Calu3 (cell line): ENCODE measurements at places on chromosomes 1 and 21. TPM values are rescaled to one million over a fixed set of nuclear protein-coding genes. Genes with fewer than 3 reads are reported as not detected.
A peak's percentile ranks its signal among the peaks of the same experiment; 100 is the strongest.

DNA sequence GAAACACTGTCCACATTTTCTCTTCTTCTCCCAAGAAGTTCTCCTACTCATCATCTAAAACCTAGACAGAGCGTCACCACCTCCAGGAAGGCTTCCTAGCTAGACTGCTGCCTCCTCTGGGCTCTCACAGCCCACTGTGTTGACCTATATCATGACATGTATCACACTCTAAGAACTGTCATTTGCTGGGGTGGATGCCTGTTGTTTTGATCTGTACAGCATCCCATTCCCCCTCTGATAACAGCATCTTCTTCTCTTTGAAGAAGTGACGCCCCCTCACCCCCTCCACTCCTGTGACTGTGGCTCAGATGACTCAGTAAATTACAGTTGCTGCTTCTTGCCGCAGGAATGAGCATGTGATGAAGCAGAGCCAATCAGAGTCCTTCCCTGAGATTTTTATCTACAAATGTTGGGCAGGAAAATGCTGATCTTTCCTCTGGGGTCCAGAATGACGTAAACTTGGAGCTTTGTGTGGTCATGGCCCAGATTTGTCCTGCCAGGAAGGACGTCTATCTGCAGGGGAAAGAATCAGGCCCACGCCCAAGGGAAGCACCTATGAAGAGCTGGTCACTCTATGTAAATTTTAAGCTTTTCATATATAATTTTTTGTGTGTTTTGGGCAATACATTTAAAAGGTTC lies 28.0 kb upstream of the FOXO6 start:
- no peak for DNase-seq

- no peak for DNase-seq
Observed at GRCh38 chr1:205701420-205701819, 21.1 kb upstream of the SLC45A3 start.

DNA sequence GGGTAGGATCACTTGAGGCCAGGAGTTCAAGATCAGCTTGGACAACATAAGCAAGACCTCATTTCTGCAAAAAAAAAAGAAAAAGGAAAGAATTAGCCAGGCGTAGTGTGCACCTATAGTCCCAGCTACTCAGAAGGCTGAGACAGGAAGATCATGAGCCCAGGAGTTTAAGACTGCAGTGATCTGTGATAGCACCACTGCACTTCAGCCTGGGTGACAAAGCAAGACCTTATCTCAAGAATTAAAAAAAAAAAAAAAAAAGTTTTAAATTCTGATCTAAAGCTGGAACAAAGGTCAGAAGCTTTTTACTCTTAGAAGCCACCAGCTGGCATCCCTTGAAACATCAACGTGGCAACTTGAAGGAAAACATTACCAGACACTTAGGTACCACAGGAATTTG lies 45.3 kb downstream of the HENMT1 start:
- DNase-seq: no peak

GRCh38 chr1:108819878-108820277 lies 37.0 kb downstream of the AKNAD1 start:
- no peak for DNase-seq

DNA sequence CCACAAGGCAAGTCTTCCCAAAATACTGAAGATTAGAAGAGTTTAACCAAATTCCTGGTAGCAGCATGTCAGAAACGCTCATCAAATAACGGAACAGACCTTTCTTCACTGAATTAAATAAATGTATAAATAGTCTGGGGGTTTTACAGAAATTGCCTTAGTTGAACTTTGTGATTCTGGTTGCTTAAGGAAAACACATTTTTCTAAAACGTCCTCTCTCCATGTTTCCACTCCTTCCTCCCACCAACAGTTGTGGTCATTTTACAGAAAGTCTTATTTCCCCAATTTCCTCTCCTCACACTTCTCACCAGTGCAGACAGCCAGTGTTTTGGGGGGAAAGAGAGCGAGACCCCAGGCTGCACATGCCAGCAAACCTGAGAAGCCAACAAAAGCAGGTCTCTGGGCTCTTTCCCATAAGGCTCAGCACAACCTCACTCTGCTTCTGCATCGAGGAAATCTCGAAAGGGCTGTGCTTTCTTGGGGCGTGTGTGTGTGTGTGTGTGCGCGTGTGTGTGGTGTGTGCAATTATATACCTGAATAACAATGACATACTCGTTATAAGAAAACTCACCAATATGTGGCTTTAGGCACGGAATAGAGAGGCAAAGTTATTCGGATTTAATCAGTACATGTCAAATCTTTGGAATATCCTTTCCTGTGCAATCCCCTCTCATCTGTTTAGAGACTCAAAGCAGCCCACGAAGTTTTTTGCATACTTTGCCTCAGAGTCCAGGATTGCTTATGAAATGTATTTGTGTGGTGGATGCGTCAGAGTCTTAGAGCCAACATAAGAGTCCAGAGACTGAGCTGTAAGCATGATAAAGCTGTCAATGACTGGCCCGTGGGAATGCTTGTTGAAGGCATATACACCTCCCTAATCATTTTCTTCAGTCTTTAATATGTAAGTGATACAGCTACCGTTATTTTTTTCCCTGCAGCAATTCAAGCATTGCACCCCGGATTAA lies 2.0 kb downstream of the KCNJ15 start:
- no peak for DNase-seq

DNA sequence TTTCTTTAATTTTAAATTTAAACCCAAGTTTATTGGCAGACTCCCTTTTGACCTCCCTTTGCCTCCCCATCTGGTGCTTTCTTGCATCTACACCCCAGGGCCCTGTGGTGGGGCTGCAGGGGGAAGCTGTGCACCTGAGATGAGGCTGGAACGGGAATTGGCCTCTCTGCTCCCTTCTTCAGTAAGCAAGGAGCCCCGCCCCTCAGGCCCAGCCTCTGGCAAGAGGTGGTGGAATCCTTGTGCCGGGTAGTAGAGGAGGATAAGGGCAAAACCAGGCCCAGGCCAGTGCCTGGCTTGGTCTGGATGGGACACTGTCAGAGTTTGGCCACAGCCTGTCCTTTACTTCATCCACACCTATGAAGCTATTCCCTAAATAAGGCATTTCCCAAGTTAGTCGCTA lies 25.1 kb downstream of the ATP8B2 start:
- DNase-seq: no peak

- no peak for DNase-seq
Observed at GRCh38 chr1:195590649-195591048, 1017.6 kb downstream of the KCNT2 start.

DNA sequence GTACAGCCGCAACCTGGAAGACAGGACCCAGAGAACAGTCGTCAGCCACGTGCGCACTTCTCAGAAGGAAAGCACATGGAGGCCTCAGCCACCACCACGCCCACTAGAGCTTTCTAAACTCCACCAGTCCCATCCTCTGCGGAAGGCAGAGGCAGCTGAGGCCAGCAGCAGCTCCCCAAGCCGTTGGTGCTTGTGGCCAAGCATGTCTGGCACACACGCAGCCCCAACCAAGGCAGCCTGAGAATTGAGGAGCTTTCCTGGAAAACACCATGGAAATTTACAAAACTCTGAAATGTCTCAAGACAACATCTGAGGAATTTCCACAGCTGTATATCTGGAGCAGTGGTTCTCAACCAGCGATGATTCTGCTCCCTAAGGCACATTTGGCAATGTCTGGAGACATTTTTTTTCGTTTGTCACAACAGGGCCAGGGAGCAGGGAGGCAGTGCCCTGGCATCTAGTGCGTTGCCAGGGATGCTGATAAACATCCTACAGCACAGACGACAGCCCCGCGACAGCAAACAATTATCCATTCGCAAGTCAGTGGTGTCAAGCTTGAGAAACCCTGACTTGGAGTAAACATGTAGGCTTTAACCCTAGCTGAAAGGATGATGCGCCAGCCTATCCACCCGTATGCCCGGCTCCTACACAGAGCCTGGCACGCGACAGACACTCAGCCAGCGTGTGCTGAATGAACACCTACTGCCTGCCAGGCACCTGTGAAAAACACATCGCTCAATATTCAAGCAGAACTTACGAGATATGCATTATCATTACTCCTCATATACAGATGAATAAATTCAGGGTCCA lies 24.7 kb downstream of the NPHP4 start:
- DNase-seq: no peak

GRCh38 chr21:33128538-33128937 lies 58.6 kb downstream of the OLIG1 start:
- DNase-seq: no peak

DNA sequence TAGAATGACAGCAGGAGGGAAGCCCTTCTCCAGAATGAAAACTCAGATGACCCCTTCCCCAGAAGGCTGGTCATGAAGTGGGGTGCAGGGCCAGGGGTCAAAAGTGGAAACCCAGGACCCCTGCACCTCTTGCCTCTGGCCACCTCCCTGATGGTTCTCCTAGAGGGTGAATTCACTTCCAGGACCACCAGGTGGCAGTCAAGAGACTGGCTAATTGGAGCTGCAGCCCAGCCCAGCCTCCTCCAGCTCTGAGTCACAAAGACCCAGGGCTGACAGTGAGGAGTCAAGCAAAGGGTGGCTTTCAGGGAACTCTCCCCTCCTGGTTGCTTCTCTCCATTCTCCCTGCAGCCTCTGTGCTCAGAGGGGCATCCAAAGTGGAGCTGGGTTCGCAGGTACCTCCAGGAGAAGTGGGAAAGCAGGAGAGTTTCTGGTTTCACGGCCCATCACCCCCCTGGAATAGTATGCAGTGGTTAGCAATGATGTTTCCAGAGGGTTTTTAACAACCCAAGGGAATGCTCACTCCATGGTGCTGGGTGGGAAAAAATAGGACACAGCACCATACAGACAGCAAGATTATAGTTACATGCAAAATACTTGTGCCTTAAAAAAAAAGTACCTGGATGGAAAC lies 6.1 kb upstream of the EPHB2 start:
- DNase-seq: peak; percentile 86

DNA sequence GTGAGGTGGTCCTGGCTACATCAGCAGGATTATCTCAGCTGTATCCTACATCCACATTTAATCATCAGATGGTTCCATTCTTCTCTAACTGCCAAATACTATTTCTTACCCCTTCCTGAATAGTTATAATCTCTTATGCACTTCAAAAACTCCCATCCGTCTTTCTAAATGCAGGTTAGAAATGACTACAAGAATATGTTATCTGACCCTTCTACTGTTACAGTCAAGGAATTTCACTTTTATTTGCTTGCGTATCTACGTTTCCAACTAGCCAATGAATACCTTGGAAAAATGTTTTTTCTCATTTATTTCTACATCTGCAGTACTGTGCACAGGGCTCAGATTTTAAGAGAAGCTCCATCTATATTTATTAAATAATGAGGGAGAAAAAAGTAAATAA lies 709.9 kb downstream of the KCNT2 start:
- DNase-seq: no peak

Gene RGS8
- total RNA-seq: not detected in 2 replicates

Gene B3GALT2
- total RNA-seq: not detected in 2 replicates

Gene CLCA4
- not detected in 2 replicates for total RNA-seq

Gene S100A14
- 74.6 and 106 TPM in 2 replicates for total RNA-seq

Gene HES3
- total RNA-seq: not detected in 2 replicates

Gene ADCY10
- 0.31 and 0.91 TPM in 2 replicates for total RNA-seq

Gene TEDDM1
- total RNA-seq: not detected in 2 replicates
